SJSA1 (cell line): ENCODE measurements at places on chromosomes 3 and 15.

- DNase-seq: no peak
These were observed 976.0 kb downstream of the GBE1 start for GRCh38 chr3:80785475-80785874.

DNA sequence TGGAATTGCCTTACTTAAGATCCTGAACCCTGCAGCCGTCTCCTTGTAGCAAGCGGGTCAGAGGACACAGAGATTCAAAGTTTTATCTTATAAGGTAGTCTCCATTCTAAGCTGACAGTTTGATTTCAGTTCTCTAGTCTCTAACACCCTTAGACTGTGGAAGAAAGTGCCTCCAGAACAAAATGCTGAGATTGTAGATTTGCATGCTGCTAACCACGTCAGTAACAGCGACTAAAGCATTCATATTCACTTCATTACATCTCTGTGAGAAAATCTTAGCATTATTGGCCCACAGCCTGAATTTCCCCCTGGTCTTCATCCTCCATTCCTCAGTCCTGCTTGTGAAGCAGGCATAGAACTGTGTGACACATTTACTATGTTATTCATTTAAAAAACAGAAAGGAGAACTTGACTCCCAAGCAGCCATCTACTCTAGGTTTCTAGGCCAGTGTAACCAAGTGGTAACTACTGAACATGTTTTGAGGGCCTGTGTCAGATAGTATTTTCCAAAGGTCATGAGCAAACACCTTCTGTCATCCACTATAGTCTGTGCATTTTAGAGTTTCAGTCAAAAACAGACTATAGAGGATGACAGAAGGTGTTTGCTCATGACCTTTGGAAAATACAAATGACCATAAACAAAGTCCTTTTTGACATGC, 27.4 kb downstream of the ARIH2 start:
- no peak for DNase-seq

DNA sequence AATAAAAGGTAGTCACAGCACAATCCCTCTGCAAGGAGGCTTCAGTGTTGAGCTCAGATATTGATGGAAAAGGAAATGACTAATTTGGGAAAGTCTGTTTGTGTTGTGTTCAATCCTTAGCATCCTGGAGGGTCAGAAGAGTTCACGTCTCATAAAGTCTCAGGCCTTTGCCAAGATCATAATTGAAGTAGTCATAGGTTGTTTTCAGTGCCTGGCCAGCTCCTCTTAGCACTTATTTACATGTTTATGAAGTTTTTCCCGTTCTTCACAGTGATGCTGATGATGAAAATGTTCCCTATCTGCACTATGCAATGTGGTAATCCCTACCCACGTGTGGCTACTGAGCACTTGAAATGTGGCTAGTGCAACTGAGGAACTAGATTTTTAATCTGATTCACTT, 61.6 kb upstream of the TGFBR2 start:
- no peak for DNase-seq

DNA sequence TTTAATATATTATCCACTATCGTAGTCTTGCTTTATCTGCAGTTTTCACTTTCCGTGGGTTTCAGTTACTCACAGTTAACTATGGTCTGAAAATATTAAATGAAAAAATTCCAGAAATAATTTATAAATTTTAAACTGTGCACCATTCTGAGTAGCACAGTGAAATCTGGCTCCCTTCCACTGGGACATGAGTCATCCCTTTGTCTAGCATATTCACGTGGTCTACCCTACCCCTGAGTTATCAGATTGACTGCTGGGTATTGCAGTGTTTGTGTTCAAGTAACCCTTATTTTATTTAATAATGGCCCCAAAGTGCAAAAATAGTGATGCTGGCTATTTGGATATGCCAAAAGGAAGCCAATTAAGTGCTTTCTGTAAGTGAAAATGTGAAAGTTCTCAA, 539.5 kb upstream of the AGTR1 start:
- DNase-seq: no peak

DNA sequence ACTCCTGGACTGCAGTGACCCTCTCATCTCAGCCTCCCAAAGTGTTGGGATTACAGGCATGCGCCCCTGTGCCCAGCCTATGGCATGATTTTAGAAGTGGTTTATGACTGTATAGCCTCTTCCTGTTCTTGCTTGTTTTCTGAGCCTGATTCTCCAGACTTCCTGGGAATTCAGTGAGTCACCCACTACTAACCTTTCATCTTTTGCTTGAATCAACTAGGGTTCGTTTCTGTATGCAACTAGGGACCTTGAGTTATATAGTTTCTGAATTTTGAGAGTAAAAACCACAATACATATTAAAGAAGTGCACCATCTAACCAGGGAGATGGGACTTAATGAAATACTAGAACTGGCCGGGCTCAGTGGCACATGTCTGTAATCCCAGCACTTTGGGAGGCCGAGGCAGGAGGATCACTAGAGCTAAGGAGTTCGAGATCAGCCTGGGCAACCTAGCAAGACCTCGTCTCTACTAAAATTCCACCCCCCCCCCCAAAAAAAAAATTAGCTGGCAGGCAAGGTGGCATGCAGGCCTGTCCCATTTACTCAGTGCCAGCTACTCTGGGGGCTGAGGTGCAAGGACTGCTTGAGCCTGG, 76.0 kb downstream of the ZNF609 start:
- peak; percentile 47 for DNase-seq

DNA sequence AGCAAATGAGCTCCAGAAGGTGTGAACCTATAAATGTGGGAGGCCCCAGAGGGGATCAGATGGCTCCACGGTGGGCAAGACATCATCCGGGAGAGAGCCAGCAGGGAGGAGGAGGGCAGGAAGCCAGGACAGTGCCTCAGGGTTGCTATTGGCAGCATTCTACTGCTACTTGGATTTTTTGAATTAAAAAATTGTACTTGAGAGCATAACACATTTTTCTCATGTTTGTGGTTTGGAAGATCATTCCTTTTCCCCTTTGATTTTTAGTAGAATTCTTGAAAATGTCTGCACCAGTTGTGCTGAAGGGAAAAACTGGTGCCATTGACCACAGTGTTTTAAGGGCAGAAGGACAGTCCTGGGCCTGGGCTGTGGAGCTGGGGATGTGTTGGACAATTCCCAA, 59.2 kb downstream of the LYZL4 start:
- DNase-seq: no peak

DNA sequence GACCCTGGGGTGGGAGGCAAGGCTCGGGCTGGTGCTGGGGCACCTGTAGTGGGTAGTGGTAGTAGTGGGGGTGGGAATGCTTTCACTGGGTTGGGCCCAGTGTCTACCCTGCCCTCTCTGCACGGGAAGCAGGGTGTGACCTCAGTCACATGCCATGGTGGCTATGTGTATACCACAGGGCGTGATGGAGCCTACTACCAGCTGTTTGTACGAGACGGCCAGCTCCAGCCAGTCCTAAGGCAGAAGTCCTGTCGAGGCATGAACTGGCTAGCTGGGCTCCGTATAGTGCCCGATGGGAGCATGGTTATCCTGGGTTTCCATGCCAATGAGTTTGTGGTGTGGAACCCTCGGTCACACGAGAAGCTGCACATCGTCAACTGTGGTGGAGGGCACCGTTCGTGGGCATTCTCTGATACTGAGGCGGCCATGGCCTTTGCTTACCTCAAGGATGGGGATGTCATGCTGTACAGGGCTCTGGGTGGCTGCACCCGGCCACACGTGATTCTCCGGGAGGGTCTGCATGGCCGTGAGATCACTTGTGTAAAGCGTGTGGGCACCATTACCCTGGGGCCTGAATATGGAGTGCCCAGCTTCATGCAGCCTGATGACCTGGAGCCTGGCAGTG, 5.2 kb downstream of the DALRD3 start:
- DNase-seq: peak; percentile 36

- no peak for DNase-seq
These were observed 36.3 kb upstream of the NECTIN3 start for GRCh38 chr3:111035316-111035715.

DNA sequence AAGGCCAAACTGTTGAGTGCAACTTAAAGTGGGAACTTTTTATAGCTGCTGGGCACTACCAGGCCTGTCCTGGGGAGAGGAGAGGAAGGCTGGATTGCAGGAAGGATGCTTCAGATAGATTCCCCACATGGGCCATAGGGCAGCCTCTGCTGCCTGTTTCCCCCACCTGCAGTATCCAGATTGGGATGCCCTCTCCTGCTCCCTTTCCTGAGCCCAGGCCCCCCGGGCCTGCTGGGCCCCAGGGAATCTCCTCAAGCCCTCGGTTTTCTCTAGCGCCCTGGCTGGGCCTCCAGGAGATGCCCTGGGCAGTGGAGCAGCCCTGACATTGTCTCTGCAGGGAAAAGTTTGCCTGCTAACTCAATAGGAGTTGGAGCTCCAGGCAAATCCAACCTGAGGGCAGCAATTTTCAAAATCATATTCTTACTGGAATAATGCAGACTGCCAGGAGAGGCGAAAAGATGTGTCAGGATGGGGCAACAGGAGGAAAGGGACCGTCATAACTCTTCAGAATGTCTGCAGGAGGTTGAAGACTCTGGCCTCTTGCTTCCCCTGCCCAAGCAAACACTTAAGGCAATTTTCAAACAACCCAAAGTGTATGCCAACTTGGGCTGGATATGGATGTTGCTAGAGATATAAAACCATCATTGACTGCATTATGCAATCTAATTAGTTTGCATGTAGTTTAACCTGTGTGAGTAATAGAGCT, 4.4 kb downstream of the NR2F2 start:
- peak; percentile 74 for DNase-seq

DNA sequence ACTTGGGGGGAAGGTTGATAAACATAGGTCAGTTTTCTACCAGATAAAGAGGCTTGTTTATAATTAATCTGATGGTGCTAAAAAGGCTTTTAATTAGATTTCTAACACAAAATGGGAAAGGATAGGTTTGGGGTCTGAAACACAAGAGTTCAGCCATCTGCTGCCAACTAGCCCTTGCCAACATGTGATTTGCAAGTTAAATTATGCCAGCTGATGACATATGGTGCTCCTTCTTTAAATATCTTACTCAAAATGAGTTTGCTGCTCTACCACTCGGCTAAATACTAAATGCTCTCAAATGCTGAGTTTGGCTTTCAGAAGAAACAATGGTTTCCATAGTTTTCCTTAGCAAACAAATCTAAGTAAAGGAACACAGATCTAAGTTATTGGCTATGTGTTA, 557.8 kb upstream of the CCDC54 start:
- no peak for DNase-seq

- no peak for DNase-seq
These were observed 179.7 kb upstream of the NDN start for GRCh38 chr15:23866832-23867231.

- peak; percentile 87 for DNase-seq
These were observed 76.4 kb upstream of the MFGE8 start for GRCh38 chr15:88989578-88989977.

DNA sequence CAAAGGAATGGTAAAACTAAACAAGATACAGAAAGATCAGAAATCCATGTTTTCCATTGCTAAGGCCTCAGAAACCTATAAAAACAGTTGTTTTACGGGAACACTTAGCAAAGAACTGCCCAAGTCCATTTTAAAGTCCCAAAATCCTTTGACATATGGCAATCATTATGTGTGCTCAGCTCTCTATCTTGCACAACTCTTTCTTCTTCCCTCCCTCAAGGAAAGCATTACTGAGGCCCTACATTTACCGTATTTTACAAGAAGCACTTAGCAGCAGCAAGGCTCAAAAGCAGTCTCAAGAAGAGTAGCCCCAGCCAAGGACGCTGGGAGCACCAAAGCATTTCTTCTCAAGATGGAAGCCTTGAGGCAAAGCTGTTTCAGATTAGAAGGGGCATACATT, 169.6 kb upstream of the LRTM1 start:
- DNase-seq: no peak

DNA sequence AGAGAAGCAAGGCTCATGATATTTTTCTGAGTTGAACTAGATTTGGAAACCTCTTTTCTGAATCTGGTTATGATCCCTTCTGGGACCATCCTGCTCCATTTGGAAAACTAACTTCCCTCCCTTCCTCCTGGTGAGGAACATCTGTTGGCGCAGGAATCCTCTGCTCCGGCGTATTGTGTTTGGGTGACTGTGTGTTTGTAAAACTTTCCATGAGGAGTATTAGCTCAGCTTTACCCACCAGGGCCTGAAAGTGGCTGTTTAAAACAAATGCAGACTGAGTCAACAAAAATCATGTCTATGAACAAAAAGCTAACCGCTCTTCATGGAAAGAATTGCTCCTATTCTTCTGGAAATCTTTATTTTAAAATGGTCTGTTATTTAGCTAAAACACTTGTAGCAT, 17.7 kb downstream of the STARD9 start:
- peak; percentile 56 for DNase-seq

- DNase-seq: no peak
These were observed 79.8 kb upstream of the PFN2 start for GRCh38 chr3:150050510-150050909.

GRCh38 chr3:63910001-63910400, 2.2 kb downstream of the SCAANT1 start:
- no peak for DNase-seq

DNA sequence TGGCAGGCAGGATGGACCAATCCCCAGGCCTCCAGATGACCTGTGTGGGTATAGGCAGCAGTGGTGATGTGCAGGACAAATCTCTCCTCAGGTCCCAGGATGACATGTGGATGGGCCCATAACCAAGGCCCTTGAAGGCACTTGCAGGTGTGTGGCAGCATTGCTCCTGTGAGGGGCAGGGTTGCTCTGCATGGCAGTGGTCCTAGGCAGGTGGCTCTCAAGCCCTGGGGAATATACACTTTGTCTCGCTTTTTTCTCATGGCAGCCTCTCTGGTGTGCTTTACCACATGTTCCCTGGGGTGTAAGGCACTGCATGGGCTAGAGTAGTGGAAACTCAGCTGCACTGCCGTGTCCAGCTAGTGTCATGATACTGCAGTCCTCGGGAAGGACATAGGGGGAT, 503.6 kb downstream of the UNC13C start:
- no peak for DNase-seq

GRCh38 chr15:37823601-37824275, 110.7 kb upstream of the TMCO5A start:
- DNase-seq: no peak

DNA sequence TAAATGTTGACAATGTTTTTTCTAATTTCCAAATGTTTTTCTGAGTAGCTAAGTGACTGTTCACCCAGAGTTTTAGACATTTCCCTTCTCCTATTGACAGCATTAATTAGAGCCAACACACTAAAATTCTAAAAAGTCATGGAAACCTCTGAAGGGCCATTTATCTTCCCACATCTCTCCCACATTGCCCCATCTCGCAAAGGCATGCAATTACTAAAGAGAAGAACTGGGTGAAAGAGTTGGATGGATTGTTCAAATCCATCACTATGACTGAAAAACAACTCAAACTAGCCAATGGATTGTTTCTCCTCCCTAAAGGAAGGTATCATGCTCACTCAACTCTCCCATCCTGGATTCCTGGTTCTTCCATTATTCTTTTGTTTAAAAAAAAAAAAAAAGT, 30.0 kb upstream of the PHLDB2 start:
- no peak for DNase-seq
